Tibial nerve (tissue), 4 donors: ENCODE measurements at places on chromosomes 5 and 9. TPM values are rescaled to one million over a fixed set of nuclear protein-coding genes. Genes with fewer than 3 reads are reported as not detected.

Gene SLC22A4
- total RNA-seq: 2.2 TPM

Gene GHR
- 39.1 TPM for total RNA-seq

Gene GAS1
- 49.2 TPM for total RNA-seq

Gene HSPB3
- total RNA-seq: 0.66 TPM

Gene GNA14
- 5.7 TPM for total RNA-seq

GRCh38 chr9:33439731-33440130, 7.7 kb downstream of the AQP3 start:
- H3K36me3 ChIP-seq: no peaks in the 10 kb centered on the region
- H3K4me3 ChIP-seq: no peak overlapping the region
- DNase-seq: no peak

- peaks cover 26% of the 10 kb centered on the region for H3K4me1 ChIP-seq
- H3K4me3 ChIP-seq: no peak overlapping the region
- peaks cover 6% of the 10 kb centered on the region for H3K27me3 ChIP-seq
Observed at GRCh38 chr5:139745132-139745799, 50.3 kb upstream of the PSD2 start.

DNA sequence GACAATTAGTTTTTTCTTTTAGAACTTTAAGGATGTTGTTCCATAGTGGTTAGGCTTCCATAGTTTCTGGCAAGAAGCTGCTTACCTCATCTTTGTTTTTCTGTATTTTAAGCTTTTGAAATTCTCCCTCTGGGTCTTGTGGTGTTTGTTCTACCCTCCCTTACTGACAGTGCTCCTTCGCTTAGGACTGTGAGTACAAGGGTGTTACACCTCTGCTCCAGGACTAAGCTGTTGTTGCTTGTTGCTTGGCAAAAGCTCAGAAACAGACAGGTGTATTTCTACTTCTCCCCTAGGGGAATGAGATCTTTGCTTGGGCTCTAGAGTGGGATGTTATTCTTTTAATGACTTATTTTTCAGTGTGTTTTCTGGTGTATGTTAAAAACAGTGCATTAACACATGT, 225.2 kb downstream of the WDR70 start:
- no peaks in the 10 kb centered on the region for H3K27me3 ChIP-seq
- H3K4me3 ChIP-seq: no peak overlapping the region
- H3K36me3 ChIP-seq: no peaks in the 10 kb centered on the region
- H3K4me1 ChIP-seq: no peaks in the 10 kb centered on the region
- no peak overlapping the region for H3K27ac ChIP-seq

DNA sequence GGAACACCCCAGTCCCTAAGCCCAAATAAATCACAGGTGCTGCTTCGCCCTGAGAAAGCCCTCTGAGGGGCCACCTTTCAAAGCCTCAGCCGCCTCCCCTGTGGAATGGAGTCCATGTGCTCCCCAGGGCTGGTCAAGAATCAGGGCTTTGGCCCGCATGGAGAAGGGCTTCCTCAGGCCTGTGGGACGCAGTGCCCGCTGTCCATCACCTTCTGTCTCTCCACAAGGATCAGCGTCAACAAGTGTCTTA, 16.6 kb downstream of the HNRNPH1 start:
- no peaks in the 10 kb centered on the region for H3K27me3 ChIP-seq
- H3K36me3 ChIP-seq: peaks cover 10% of the 10 kb centered on the region
- no peak for DNase-seq
- H3K27ac ChIP-seq: no peak overlapping the region
- peaks cover 27% of the 10 kb centered on the region for H3K4me1 ChIP-seq

DNA sequence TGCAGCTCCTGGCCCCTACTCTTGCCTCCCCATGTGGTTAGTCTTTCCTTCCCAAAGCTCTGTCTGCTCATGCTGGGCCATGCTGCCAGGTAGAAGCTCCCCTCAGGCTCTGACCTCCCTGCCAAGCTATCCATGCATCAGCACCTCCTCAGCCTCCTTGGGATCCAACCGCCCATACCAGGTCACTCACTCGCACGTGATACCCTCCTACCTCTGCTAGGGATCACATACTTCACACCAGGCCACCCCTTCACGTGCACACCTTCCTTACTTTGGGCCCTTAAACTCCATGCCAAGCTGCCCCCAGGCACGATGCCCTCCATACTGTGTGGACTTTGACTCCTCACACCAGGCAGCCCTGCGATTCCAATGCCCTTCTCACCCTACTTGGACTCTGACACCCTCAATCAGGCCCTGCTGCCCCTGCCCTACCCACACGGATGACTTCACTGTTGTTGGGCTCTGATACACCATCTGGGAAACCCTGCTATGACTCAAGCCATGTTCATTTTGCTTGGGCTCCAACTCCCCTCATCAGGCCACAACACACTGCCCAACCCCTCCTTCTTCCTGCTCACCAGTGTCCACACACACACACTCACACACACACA, 34.1 kb downstream of the ZNF483 start:
- no peak for DNase-seq
- no peaks in the 10 kb centered on the region for H3K36me3 ChIP-seq
- no peaks in the 10 kb centered on the region for H3K4me1 ChIP-seq
